ENCODE measurements at places on chromosomes 3 and 15.

- peak; percentile 95 for DNase-seq
Observed at GRCh38 chr15:70492240-70493177, 270.8 kb downstream of the UACA start.

GRCh38 chr15:45993508-45993907 lies 358.7 kb downstream of the SQOR start:
- DNase-seq: no peak

GRCh38 chr3:189772584-189772983 lies 141.4 kb downstream of the TP63 start:
- no peak for DNase-seq

DNA sequence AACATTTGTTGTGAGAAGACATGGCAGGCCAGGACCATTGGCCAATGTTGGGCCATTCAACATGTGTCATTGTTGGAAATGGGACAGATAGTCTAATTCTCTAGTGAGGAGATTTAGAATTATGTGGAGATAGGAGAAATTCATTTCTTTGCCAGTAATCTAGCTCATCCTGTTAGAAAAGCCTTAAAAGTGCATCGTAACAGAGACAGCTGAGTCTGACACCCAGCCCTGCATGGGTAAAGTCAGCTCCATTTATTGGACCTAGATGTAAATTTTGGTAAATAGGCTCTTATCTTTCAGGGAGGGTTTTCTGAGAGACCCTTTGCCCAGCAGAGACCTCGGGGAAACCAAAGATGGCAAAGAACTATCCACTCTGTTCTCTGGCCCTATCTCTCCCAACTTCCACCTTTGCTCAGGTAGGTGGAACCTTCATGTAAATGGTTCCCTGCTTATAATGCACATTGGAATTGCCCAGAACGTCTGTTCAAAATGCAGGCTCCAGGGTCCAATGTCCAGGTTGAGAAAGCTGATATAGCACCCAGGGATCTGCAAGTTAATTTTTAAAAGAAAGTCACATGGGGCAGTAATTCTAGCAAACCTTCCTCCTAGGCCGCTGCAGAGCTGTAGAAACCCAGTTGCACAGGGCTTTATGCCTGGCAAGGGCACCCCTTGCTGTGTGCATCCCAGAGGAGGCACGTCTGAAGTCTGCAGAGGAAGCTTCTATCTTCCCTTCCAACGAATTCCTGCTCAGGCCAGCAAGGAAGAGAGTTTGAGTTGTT lies 365.9 kb upstream of the PROK2 start:
- no peak for DNase-seq

- DNase-seq: no peak
Observed at GRCh38 chr3:127819656-127820055, 2.7 kb downstream of the MGLL start.

GRCh38 chr3:171407759-171408158 lies 52.4 kb downstream of the TNIK start:
- peak; percentile 93 for DNase-seq

DNA sequence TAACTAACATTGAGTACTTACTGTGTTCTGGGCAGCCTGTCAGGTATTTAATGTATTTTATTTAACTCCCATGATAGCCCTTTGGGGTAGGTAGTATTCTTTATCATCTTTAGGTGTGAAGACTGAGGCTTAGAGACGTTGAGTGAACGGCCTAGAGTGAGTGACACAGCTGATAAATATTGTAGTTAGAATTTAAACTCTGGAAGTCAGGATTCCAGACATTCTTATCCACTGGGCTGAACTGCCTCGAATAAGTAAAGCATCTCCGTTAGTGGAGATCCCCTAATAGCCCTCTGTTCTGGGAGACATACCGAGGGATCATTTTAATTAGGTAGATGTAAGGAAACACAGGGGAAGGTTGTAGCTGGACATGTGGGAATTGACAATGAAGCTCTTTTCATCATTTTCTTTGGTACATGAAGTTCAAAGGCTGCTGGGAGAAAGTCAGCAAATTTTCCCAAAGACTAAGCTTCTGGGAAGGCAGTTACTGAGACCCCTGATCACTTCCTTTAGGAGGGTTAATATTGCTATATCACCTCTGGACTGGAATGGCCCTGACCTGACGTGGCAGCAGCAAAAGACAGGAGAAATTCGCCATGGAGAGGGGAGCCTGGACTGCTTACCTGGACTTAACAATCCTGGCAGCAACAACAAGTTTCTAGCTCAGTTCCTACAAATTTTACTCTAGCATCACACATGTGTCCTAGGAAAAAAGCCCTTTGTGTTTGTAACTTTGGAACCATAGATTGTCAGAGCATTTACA lies 11.7 kb upstream of the PDCD6IP start:
- no peak for DNase-seq

GRCh38 chr3:56207922-56208321 lies 260.3 kb downstream of the ERC2 start:
- peak; percentile 3 for DNase-seq

GRCh38 chr3:166785876-166786275 lies 594.2 kb downstream of the ZBBX start:
- no peak for DNase-seq

DNA sequence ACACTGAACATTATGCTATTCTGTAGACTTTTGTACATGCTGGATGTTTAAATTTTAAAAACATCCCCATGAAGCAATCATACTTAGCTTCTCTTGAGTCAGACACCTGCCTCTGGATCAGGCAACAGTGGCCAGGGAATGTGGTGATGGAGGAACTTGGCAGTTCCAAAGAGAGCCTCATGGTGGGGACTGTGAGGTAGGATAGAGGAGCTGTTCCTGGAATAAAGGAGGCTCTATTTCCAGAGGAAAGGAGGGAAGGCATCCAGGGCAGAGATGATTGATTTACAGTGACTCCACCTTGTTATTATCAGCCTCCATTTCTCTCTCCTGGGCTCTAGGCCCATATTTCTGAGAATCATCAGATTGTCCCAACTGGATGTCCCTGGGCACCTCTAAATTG lies 35.0 kb upstream of the ABHD17C start:
- peak; percentile 57 for DNase-seq

DNA sequence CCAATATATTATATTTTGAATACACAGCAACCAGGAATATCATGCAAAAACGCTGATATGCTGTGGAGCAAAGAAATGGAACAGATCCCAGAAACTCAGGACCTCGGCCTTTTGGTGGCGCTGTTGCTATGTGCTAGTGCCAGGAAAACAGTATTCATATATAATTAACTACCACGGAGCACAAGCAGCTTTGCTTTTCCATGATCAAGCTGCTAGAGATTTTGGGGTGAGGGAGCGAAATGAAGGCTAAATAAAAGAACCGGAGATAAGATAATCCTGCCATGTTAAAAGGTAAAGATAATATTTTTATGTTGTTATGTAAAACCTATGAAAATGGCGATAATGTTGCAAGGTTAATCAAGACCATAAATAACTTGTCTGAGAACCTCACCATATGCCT lies 157.7 kb upstream of the FAM3D start:
- peak; percentile 72 for DNase-seq

GRCh38 chr3:134072881-134073582 lies 43.3 kb upstream of the SLCO2A1 start:
- no peak for DNase-seq

GRCh38 chr3:117526470-117527079 lies 817.0 kb downstream of the TUSC7 start:
- peak; percentile 37 for DNase-seq

GRCh38 chr3:126945171-126945721 lies 37.7 kb upstream of the PLXNA1 start:
- DNase-seq: no peak

DNA sequence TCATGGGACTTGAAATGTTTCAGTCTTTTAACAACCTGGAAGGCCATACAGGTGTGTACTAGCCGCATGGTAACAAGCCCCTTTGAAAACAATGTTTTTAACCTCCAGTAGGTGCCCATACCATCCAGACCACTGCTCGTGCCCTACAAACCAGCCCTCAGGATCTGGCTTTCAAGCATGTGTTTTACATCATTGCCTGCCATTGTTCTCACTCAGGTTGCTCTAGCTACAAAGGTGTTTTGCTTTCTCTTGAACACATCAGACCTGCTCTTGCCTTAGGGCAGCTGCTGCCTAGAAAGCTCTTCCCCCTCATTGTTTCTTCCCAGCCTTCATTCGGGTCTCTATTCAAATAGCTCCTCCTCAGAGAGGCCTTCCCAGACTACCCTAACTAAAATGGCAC lies 32.3 kb upstream of the MAP3K13 start:
- DNase-seq: no peak

- DNase-seq: peak; percentile 17
Observed at GRCh38 chr15:33737687-33738601, 230.4 kb upstream of the CHRM5 start.

GRCh38 chr3:149363053-149363452 lies 14.4 kb downstream of the TM4SF1 start:
- peak; percentile 41 for DNase-seq

GRCh38 chr3:180063783-180064182 lies 27.0 kb upstream of the PEX5L start:
- peak; percentile 19 for DNase-seq

GRCh38 chr15:62301993-62302675 lies 137.0 kb upstream of the C2CD4B start:
- no peak for DNase-seq

DNA sequence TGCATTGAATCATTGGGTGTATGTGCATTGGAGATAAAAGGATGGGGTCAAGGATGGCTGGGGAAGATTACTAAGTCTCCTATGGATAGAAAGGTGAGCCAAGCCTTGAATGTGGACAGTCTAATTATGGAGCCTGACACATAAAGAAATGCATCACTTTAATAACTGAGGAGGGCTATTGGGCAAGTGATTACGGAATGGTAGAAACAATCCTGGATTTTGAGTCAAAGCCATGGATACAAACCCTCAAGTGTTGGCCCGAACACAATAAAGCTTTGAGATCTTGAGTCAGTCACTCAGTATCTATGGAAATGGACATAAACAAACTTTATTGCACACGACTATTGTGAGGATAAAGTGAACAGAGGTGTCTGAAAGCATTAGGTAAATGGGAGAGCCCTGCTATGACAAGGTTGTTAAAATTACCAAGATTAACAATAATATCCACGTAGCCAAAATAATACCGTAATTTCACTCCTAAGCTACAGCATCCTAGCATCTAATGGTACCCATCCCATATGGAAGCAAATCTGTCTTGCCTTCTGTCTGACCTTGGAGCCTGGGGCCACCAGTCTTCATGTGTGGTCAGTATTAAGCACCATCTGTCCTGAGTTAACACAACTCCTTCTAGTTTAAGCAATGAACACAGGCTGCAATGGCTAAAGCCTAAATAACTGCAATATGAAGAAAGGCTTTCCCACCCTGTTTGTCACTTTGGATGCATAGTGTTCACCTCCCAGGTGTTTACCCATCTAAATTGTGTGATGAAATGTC lies 136.9 kb upstream of the PRICKLE2 start:
- DNase-seq: peak; percentile 51

- no peak for DNase-seq
Observed at GRCh38 chr15:70088887-70089691, 8.6 kb downstream of the TLE3 start.

DNA sequence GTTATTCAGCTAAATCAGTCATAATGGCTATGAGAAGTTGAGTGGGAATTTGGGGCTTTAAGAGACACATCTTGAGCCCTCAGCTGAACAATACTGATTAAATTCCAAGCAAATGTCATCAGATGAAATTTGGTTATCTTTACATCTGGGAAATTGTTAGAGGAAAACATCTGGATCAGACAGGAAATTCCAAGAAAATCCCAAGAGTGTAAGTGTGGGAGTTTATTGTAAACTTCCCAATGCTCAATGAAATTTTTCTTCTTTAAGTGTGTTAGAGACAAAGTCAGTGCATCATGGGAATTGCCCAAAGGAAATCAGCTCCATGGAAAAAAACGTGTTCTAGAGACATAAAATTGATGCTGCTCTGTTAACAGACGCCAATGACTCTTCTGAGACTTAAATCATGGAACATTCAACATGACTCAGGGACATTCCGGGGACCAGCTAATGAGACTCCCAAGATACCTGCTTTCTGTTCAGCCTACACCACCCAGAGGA lies 19.8 kb upstream of the DCLK3 start:
- no peak for DNase-seq

GRCh38 chr3:36663666-36664291 lies 100.6 kb downstream of the DCLK3 start:
- peak; percentile 17 for DNase-seq

- no peak for DNase-seq
Observed at GRCh38 chr3:156341831-156342416, 213.0 kb downstream of the SSR3 start.

- DNase-seq: no peak
Observed at GRCh38 chr3:111763968-111764367, 95.1 kb upstream of the PHLDB2 start.

DNA sequence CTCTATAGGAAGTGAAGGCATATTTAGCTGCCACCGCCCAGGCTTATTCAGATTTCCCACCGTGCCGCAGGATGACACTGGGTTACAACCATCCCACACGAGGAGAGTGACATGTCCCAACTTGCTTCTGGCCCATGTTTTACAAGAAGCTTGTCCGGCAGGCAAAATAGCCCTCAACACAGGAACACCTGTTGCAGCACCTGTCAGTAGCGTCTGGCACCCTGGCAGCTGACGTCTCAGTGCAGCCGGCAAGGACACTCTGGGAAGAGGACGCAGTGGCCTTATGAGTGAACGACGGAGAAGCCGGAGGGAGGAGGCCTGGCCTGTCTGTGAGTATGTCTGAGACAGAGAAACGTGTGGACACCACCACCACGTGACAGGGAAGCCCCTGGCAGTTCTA lies 32.1 kb downstream of the FAM174B start:
- DNase-seq: no peak

- DNase-seq: no peak
Observed at GRCh38 chr15:56042498-56042897, 49.1 kb upstream of the NEDD4 start.

GRCh38 chr3:166889241-166889640 lies 490.9 kb downstream of the ZBBX start:
- DNase-seq: peak; percentile 72

DNA sequence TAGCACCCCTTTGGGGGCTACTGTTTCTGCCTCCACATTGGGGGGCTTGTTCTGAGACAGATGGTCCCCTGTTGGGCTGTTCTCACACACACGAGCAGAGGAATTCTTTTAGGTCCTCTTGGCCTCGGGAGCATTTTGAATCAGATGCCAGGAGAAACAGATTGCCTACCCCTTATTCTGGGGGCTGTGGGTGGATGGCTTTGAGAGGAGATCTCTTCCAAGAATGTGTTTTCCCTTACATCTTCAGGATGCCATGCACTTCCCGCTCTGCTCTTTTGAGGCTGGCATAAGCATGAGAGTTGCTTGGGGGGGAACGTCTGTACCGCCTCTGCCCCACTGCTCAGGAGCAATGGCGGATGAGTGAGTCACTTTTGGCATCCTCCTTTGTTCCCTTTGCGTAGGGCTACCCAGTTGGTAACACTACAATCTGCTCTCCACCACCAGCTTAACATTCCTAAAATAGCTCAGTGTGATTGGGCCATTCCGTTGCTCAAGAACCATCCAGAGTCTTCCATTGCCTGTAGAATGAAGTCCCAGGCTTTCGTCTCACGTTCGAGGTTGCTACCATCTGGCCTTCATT lies 154.4 kb downstream of the RPLP1 start:
- DNase-seq: peak; percentile 38

Measured in HT1080 (cell line).